ENCODE measurements at places on chromosomes 1 and 21. TPM values are rescaled to one million over a fixed set of nuclear protein-coding genes. Genes with fewer than 3 reads are reported as not detected.

DNA sequence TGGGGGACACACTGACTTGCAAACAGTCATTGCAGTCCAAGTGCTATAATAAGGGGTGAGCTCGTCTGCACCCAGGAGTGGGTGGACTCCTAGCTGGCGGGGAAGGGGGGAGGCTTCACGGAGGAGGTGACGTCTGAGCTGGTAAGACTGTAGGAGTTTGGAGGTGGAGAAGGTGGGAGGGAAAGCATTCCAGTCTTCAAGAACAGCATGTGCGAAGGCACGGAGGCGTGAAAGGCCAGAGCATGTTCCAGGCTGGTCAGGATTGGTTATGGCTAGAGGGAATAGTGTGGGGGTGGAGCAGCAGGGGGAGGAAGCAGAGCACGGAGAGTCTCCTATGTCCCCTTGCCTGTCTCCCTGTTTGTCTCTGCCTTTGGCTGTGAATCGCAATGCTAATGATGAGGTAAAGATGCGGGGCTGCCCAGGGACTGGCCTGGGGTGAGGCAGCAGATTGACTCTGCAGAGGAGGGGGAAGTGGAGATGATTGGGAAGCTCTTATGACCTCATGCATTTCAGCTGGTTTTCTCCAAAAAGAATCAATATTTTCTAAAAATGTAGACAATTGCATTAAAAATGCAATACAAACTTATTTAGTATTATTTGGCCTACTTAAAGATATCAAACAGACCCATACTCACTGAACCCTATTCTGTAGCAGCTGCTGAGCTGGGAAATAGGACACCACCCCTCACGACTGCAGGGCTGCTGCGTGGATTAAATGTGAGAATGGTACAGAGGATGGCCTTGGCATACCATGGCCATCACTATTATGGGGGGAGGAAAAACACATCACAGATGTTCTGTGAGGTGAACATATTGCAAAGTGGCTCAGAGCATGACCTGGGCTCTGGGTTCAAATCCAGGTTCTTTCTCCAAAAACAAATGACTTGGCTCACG, 2.6 kb upstream of the ZNF436 start:
- DNase-seq = no peak

DNA sequence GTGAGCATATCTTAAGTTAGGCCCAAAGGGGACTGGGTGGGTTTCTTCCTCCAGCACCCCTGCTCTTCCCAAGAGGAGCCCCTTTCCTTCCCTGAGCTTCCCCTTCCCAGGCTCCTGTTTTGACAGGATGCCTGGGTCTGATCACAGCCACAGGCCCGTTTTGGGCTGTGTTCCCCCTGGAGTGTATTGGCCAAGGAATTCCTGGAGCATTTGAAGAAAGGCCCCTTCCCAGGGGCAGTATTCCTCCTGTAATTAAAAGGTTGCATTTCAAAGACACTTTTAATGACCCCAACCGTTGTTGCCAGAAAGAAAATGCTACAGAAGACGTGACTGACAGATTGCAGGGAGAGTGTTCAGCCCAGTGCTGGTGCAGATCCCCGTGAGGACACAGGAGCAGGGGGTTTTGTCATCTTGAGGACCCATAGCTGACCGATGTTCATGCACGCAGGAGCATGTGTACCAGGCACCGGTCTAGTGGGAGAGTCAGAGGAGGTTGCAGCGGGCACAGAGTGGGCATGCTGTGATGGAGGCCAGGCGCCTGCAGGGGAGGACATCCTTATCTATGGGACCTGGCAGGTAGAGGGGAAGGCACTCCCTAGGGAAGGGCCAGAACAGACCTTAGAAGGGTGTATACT, 19.3 kb upstream of the LBR start:
- DNase-seq = no peak

DNA sequence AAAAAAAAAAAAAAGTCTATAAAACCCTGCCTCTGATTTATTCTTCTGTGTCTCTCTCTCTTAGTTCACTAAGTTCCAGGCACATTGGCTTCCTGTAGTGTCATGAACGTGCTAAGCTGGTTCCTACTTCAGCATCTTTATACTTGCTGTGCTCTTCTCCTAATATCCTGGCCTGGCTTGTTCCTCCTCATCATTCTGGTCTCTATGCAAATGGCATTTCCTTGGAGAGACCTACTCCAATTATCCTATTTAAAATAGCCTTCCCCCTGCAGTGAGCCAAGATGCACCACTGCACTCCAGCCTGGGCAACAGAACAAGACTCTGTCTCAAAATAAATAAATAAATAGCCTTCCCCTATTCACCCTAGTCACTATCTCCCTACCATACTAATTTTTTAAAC, 9.7 kb upstream of the CLCC1 start:
- no peak for DNase-seq

Gene TMCO1
- 72.7 TPM for total RNA-seq

GRCh38 chr1:207875532-207875931, 35.4 kb downstream of the CD34 start:
- no peak for DNase-seq

- no peak for DNase-seq
Observed at GRCh38 chr1:198558402-198558801, 17.9 kb upstream of the ATP6V1G3 start.

DNA sequence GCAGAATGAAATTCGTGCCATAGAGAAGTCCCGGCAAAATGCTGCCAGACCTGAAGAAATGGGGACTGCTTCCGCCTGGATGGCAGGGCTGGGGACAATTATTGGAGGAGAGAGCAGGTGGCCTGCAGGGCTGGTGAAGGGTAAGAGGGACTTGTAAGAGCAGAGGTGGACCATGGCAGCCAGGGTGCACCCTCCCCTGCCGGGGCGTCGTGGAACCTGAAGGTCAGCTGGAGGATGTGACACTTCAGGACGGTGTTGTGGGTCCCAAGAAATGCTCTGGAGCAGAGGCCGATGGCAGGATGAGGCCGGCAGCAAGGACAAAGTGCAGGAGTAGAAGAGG, 40.3 kb downstream of the RIPK4 start:
- DNase-seq = no peak

- no peak for DNase-seq
Observed at GRCh38 chr1:27360159-27361043, 6.4 kb downstream of the MAP3K6 start.

DNA sequence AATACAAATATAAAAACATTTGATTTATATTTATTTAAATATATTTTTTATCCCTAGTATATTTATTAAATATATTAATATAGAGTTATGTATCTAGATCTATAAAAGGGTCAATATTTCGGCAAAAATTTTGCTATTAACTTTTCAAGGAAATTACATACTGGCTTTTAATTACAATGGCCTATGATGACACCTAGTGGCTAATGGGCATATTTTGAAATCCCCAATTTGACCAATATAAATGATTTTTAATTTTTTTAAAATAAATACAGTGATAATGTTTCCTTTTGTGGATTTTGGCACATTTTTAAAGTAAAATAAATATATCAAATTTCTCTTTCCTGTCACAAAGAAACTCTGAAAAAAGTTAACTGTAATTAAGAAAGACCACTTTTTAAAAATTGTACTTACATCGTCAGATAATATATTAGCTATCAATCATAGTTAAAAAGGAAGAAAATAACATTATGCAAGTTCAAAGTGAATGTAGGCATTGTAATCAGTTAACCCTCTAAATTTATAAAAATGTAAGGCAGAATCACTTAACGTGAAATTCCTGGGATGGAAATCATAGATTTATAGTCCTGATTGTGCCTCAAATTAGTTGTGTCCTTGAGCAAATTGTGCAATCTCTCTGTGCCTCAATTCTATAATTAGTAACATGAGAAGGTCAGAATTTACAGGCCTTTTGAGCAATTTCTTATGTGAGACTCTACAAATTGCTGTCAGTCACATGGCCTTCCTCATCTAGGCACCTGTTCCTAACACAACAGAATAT, 25.6 kb upstream of the RGS13 start:
- no peak for DNase-seq

GRCh38 chr1:101356604-101357443, 120.0 kb downstream of the S1PR1 start:
- no peak for DNase-seq

Gene SPRR2F
- not detected for total RNA-seq

DNA sequence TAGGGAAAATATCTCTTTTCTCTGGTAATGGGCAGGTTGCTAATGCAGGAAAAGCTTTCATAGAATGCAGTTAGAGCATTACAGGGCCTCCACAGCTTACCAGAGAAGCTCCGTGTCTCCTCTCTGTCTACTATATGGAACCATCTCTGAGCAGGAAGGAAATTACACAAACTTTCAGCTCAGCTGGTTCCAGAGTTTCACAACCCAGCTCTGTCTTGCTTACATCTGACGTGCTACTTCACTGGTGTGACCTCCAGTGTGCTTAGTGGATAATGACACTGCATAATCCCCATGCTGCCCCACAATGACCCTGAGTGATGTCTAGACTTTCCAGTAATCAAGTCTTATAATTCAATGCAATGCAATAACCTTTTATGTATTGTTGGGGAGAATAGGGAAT, 4.3 kb upstream of the FGGY start:
- DNase-seq = no peak

Gene KIAA1614
- total RNA-seq = 1.7 TPM

DNA sequence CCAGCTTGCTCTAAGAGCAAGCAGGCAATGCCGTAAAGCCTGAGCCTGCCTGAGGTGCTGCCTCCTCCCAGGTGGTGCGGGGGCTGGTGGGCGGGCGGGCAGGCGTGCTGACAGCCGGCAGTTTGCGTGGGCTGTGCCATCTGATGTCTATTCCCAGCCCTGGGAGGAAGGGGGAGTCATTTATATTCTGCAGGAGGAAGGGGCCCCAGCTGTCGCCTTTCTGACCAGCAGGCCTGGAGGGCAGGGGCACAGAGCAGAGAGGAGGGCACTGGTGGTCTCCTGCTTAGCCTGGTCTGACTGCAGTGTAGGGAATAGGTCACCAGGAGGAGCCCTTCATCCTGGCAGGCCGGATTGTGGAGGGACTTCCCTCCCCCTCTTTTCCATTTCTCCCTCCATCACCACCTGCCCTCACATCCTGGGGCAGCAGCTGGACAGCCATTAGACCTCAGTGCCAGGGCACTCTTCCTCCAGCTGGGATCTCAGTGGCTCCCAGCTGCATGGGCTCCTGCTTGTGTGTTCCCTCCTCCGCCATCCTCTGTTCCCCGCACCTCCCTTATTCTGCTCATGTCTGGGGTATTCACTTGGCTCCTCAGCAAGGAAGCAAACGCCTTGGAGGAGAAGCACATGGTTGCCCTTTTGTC, 4.4 kb downstream of the CYB561D1 start:
- DNase-seq = no peak

DNA sequence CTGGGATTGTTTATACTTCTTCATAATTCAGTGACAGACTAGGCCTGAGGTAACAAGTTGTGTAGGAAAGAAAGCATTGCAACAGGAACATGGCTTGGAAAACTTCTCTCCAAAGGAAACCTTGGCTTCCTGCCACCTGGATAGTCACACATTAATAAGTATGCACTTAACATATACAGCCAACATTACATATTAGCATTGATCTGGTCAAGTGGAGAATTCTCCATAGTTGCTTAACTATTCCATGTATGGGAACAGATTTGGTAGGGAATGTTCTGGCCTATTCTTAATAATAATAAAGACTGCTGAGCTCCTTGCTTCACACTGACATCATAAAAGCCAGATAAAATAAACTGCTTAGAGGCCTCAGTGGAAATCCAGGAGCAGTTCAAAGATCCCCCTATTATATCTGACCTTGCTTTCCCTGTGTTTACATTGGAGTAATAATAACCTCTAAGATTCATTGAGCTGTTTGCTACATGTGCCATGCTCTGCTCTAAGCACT, 27.2 kb upstream of the NFIA start:
- DNase-seq = no peak

DNA sequence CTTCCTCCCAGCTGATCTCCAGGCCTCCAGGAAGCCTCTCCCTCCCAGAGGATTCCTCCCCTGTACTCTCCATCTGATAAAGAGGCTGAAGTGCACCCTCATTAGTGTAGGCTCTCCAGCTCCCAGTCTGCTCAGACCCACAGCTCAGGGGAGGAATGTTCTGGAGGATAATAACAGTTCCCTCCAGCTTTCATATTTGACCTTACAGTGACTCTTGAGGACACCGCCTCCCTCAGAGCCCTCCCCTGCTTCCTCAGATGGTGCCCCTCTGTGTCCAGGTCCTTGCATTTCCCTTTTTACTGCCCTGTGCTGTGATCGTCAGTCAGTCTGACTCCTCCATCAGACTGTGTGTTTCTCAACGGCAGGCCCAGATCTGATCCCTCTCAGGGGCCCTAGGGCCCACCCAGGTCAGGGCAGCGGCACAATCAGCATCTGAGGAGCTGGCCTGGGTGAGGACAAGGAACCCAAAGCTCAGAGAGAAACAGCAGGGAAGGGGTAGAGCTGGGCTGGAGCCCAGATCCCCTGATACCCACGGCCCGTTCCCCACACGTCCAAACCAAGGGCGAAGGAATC, 1.1 kb upstream of the SHISAL2A start:
- DNase-seq = no peak

DNA sequence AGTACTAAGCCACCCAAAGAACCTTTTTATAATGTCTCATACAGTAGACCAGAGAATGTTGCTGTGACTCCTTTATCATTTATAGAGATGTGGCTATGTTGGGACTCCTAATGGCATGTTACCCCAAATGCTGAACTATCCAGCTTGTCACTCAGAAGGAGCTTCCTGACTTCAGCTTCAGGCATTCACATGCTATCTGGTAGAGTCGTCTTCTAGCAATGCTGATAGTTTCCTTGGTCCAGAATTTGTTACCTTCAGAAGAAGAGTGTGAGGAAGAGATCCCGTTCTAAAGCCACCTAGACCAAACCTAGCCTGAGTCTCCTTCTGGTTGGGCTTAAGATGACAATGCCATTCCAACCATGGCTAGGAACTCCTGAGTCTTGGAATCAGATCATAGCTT, 68.1 kb downstream of the OLFML2B start:
- DNase-seq = no peak

Gene CFHR3
- not detected for total RNA-seq

Gene ORC1
- total RNA-seq = 17.7 TPM

GRCh38 chr1:41880261-41880660, 38.5 kb downstream of the HIVEP3 start:
- DNase-seq = no peak
